MM.1S (cell line): ENCODE measurements at places on chromosomes 12 and 14.
A peak's percentile ranks its signal among the peaks of the same experiment; 100 is the strongest.

DNA sequence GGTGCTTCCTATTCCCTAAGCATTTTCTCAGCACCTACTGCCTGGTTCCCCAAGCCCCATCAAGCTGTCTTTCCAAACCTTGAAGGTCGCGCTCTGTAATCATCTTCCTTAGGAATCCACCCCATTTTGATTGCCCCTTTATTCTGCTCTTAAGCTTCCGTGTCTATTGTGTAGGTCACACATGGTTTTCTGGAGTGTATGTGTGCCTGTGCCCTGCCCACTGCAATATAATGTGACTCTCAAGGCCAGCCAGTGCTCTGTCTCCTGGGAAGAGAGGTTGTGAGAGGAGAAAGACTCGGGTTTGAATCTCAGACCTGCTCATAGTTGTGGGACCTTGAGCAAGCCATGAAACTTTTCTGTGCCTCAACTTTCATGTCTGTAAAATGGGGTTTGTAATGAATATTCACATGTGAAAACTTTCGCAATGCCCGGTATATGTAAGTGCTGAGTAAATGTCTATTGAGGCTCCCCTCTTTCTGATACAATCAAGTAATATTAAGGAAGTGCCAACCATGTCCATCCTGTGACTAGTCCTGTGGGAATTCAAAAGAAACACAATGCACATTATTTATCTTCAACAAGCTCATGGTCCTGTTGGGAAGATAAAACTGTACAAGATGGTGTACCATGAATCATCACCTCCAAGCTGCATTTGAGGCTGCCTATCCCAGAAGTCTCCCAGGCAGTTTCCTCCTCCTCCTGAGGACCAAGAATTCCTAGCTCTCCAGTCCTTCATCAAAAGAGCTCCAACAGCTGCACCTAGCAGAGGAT, 774 bp upstream of the KRT75 start:
- no peak for DNase-seq

DNA sequence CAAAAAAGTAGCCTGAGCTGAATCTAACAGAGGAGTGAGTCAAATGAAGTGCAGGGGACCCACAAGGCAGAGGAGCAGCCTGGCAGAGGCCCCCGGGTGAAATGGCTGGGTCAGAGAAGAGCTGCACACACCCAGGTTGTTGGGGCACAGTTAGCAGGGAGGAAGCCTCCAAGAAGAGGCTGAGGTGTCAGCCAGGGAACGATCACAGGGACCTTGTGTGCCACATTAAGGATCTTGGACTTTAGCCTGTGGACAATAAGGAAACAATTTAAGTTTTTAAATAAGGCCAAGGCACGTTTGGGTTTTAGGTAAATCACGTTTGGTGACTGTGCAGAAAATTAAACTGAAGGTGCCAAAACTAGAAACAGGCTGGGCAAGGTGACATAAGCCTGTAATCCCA, 35.1 kb downstream of the OR10P1 start:
- no peak for DNase-seq

DNA sequence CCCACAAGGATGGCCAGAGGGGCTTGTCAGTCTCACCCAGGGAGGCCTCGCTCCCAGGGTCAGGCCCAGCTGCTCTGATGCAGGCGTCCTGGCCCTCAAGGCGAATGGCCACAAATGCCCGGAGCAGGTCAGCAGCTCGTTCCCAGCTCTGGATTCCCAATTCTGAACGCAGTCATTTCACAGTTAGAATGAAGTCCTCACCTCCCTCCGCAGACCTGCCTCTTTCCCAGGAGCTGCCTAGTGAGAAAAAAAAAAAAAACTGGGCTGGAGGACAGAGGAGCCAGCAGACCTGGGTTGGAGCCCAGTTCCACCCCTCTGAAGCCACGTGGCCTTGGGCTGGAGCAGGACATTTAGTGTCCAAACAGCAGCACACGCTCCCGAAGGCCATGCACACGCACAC, 62.2 kb upstream of the DIO3 start:
- DNase-seq: no peak

GRCh38 chr12:132886529-132887477, 602 bp downstream of the CHFR start:
- no peak for DNase-seq

GRCh38 chr12:131422187-131422520, 288.7 kb upstream of the SFSWAP start:
- no peak for DNase-seq

DNA sequence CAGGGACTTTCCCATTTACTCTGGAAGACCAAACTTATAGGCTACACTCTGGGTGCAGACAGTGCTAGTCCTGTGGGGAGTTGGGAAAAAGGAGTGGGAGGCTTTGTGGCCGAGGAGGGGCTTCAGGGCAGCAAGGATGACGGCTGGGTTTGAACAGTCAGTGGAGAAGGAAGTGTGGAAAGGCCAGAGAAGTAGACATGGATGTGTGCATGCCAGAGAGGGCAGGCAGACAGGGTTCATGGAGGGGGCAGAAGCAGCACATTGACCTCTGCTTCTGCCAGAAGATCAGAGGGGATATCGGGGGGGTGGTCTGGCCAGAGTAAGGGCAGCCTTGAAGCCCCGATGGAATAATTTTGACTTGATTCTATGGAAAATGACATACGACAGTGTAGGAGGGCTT, 27.2 kb upstream of the KCNA5 start:
- DNase-seq: no peak

GRCh38 chr14:63893701-63894458, 41.1 kb downstream of the SYNE2 start:
- DNase-seq: no peak

DNA sequence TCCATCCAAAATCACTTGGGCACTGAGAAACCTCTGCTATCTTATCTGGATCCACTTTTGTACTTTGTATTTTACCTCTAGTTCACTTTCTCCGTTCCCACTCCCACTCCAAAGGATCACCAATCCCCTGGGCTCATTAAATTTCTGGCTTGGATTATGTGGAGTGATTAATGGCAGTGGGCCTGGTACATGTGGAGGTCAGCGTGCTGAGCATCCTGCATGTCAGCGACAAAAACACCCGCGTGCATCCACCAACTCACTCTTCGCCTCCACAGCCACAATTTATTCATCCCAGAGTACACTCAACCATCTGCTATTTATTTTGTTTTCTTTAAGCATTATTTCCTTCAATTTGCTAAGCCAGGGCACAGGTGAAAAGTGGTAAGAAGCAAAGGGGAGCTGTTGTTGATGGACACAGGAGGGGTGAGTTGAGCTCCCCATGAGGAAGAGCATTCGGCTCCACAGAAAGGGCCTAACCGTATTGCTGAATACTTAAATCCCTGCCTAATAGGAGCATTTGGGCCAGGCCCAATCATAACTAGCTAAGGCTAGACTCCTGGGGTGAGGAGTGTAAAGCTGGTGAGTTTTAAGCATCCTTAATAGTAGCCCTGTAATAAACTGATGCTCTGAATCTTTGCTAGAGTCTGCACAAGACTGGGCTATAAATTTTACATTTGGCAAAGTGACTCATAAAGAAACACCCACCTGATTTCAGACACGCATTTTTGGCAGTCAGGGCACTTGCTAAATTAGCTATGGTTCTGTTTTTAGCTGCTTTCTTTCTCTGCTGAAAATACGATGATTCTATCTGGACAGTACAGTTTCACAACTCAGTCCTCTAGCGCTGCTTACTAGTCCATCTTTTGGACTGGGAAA, 137.8 kb downstream of the SLC25A21 start:
- DNase-seq: peak; percentile 44
